Left lobe of liver (tissue), 2 donors: ENCODE measurements at places on chromosomes 5 and 9. TPM values are rescaled to one million over a fixed set of nuclear protein-coding genes. Genes with fewer than 3 reads are reported as not detected.

The IFNA4 gene
- not detected for total RNA-seq

The IFNA10 gene
- total RNA-seq = not detected

The STRBP gene
- total RNA-seq = 10.1 TPM

The PTPRD gene
- 29.4 TPM for total RNA-seq
